ENCODE measurements at places on chromosomes 4 and X. TPM values are rescaled to one million over a fixed set of nuclear protein-coding genes. Genes with fewer than 3 reads are reported as not detected.

AKAP4 gene
- total RNA-seq, result not detected

OTUD6A gene
- not detected for total RNA-seq

HPSE gene
- 26.1 TPM for total RNA-seq

DNA sequence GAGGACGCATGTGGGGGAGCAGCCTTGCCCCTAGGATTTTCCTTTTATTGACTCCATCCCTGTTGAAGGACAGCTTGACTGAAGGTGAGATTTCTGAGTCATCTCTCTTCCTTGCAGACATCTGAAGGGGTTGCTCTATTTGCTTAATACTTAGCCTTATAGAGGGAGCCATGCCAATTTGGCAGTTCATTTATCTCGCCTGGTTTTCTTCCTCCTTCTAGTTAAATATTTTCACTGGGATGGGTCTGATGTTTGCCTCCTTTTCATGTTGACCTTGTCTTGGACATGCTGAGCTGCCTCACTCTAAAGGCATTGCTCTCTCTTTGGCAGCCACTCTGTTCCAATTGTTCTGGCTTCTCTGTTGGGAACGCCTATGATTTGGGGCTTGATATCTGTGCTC is 151.0 kb upstream of the PSAPL1 start:
- H3K27me3 ChIP-seq, result no peaks in the 10 kb centered on the region
- H3K27ac ChIP-seq, result no peak overlapping the region
- no peak overlapping the region for H3K4me3 ChIP-seq
- no peak for DNase-seq
- no peaks in the 10 kb centered on the region for H3K36me3 ChIP-seq
- H3K4me1 ChIP-seq, result no peaks in the 10 kb centered on the region

DNA sequence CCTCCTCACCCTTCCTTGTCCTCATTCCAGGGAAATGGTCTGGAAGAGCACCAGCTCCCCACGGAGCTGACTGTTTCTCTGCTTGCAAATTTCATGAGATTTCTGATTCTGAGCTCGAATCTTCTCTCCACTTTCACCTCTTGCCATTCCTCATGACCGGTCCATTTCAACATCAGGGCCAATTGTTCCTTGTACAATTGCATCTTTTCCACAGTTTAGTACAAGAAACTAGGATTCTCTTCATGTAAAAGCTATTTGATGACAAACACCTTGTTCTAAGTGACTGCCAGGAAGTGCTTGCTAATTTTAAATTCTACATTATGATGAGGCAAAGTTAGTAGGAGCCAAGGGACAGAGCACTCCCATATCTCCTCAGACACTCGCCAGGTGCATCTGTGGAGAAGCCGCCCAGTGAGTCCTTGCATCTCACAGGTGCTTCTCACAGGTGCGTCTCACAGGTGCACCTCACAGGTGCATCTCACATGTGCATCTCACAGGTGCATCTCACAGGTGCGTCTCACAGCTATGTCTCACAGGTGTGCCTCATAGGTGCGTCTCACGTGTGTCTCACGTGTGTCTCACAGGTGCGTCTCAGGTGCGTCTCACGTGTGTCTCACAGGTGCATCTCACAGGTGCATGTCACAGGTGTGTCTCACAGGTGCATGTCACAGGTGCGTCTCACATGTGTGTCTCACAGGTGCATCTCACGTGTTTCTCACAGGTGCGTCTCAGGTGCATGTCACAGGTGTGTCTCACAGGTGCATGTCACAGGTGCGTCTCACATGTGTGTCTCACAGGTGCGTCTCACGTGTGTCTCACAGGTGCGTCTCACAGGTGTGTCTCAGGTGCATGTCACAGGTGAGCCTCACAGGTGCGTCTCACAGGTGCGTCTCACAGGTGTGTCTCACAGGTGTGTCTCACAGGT is 3.0 kb upstream of the PDE6B start:
- H3K27me3 ChIP-seq, result no peaks in the 10 kb centered on the region
- H3K4me1 ChIP-seq, result no peaks in the 10 kb centered on the region
- H3K4me3 ChIP-seq, result no peak overlapping the region
- H3K36me3 ChIP-seq, result no peaks in the 10 kb centered on the region
- no peak overlapping the region for H3K27ac ChIP-seq
- DNase-seq, result no peak

All from activated CD4-positive, alpha-beta T cell treated with anti-CD3 and anti-CD28 coated beads, Interleukin-2, amount 10 ng/mL, durations not matched to agents 7 days and 5 days (primary cell).